SJCRH30 (cell line): ENCODE measurements at places on chromosomes 6 and 20. TPM values are rescaled to one million over a fixed set of nuclear protein-coding genes. Genes with fewer than 3 reads are reported as not detected.

- no peak overlapping the region for H3K4me3 ChIP-seq
- H3K27me3 ChIP-seq, result peaks cover 45% of the 10 kb centered on the region
- no peak overlapping the region for H3K27ac ChIP-seq
Measured at GRCh38 chr20:59776626-59777330, 156.7 kb downstream of the SYCP2 start.

DNA sequence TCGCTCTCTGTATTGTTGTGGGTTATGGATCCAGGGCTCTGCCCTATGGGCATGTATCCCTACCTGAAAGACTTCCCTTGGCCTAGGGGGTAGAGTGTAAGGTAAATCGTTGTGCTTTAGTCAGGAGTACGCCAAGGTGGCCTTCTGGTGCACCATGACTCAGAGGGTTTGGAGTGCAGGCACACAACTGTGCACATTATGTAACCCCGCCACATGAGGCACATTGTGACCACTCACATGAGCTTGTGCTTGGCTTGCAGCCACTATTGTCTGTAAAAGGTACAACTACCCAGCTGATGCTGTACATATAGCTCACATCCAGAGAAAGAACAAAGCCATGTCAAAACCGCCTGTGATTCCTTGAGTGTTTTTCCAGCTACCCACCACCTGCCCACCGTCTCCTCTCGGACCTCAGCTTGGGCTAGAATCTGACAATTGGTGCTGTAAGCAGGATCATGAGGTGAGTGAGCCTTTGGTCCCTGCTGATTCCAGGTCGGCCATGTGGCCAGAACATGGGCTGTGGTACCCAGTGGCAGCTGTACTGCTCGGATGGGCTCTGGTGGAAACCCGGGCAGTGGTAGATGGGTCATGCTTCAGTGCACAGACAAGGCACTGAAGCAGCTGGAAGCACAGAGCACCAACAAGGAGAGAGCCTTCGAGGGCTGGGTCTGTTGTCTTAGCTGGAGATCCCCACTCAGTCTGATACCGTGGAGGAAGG lies 33.8 kb downstream of the HDDC2 start:
- H3K36me3 ChIP-seq, result no peaks in the 10 kb centered on the region; the same call in 1 of the 2 replicates
- H3K27ac ChIP-seq, result no peak overlapping the region
- H3K4me3 ChIP-seq, result no peak overlapping the region

DNA sequence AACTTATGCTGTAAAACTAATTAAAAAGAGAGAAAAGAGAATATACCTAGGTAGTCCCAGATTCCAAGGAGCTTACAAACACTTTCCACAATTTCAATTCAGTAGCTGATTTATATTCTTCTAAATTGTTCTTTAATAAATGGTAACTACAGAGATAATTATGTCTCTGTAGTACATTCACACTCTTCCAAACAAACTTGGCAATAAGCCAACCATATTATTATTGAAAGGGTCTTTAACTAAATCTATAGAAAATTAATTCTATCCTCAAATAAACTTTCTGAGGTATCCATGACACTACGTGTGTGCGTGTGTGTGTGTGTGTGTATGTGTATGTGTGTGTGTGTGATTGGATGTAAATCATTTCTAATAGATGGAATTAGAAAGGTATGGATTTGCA lies 217.4 kb upstream of the EYS start:
- DNase-seq, result no peak
- H3K4me1 ChIP-seq, result no peaks in the 10 kb centered on the region
- H3K4me3 ChIP-seq, result no peak overlapping the region
- H3K36me3 ChIP-seq, result no peaks in the 10 kb centered on the region

RNF39 gene
- not detected in 2 replicates for total RNA-seq

WRNIP1 gene
- total RNA-seq, result 68.3 and 74.8 TPM in 2 replicates
